ENCODE measurements at places on chromosomes 1 and 21.

DNA sequence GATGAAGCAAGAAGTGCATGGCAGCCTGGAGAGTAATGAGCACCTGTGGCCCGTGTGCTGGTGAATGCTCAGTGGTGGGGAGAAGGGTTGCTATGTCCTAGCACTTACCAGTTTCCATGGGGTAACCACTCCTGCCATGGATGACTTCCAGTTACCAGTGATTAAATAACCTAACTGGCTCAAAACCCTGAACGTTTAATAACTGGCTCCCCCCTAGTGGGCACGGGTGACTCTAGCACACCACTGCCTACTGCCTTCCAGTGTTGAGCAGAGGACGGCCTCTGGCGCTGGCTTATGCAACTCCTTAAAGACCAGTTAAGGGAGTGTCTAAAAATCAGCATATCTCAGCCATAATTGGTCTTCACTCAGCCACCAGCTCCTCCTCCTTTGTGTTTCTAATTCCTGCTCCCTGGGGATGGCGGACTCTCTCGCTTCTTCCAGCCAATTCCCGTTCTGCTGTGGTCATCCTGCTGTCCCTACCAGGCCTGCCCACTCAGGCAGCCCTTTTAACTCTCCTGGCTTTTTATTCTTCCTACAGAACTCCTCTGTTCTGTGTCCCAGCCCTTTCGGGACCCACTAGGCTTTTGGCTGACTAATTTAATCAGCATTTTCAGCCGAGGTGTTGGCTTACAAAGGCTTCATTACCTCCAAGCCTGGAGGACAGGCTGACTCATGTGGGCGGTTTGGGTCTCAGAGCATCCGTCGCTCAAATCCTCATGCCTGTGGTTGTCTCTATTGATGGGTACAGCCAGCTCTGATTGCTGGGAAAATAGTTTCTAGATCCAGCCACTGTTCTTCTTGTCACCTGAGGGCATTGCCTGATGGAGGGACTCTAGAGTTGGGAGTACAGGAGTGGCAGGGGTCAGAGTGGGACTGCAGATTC is 332.4 kb downstream of the CAMTA1 start:
- peak; percentile 5 for DNase-seq

- DNase-seq: no peak
These were observed 1.2 kb downstream of the KCTD3 start for GRCh38 chr1:215568299-215568692.

GRCh38 chr1:178627037-178627436 is 98.0 kb upstream of the RALGPS2 start:
- DNase-seq: no peak

DNA sequence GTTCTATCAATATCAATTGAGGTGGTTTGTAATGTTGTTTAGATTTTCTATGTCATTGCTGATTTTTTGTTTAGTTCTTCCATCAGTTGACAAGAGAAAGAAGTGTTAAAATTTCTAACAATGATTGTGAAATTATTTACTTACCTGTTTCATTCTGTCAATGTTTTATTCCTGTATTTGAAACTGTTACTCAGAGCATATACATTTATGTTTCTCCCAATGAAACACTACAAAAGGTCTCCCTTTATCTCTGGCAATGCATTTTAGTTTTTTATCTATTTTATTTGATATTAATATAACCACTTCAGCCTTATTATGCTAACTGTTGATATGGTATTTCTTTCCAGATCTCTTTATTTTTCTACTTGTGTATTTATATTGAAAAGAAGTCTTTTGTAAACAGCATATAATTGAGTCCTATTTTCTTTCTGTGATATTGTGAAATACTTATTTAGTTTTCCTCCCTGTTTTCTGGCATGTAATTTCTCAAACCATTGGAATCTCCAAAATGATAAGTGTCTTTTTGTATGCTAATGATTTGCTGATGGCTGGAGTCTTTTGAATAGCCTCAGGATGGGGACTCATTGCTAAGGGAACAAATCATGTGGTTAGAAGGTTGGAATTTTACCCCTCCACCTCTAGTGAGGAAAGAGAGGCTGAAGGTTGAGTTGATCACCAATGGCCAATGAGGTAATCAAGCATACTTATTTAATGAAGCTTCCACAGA is 122.0 kb downstream of the ADSS2 start:
- no peak for DNase-seq

DNA sequence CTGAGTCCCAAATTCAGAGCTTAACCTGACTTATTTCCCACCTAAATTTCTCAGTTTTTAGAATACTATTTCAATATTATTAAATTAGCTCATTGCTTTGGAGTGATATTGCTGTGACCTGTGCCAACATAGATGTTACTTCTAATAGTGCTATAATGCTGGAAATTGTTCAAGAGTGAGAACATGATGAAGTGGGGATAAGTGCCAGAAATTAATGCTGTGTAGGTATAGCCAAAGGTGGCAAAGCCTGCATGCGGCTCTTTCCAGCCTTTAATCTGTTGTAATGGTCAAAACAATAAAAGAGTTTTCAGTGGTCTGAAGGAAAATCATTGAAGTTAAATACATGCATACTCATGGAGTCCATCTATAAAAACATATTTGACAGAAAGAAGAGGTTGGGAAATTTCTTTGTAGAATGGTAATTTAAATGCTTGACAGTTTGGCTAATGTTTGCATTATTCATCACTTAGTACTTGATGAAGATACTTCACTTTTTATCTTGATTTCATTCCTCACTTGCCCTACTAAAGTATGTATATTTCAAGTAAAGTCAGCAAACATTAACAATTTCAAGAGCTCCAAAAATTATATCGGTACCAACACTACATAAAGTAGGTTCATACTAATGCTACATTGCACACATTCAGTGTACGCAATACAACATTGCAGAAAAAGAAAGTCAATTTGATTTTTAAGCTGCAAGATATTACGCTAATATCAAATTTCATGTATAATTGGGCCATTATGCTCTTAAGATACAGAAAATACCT is 82.1 kb downstream of the OLFM3 start:
- no peak for DNase-seq

DNA sequence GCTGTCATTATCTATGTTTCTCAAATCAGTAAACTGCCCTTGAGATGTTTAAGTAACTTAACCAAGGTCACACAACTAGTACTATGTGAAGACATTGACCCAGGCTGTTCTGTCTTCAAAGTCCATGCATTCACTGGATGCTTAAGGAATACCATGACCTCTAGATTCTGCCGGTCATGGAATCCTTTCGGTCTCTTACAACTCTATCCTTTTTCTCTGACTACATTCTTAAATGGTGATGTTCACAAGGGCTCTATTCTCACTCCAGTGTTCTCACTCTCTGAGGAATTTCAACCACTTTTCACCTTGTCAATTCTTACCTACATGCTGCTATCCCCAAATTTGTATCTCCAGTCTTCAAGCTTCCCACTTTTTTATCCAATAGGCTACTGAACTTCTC is 15.2 kb downstream of the CRYZ start:
- DNase-seq: no peak

DNA sequence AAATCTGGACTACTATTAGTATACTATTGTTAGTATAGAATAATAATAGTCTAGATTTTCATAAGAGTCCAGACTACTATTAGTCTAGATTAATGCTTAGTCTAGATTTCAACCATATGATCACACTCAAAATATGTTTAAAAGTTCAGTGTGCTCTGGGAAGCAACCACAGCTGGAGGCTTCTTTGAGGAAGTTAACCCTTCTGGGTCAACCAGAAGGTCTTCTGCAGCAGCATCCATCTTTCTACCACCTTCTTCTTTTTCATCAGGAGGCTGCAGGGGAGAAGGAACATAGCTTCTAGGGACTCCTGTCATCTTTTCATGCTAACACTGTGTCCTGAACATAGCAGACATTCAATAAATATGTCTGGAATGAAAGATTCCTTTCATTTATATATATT is 51.2 kb upstream of the DNAJC6 start:
- peak; percentile 11 for DNase-seq

- no peak for DNase-seq
These were observed 24.0 kb upstream of the CLIC6 start for GRCh38 chr21:34644825-34645224.

- DNase-seq: no peak
These were observed 104.1 kb downstream of the CDC42BPA start for GRCh38 chr1:227214207-227214606.

DNA sequence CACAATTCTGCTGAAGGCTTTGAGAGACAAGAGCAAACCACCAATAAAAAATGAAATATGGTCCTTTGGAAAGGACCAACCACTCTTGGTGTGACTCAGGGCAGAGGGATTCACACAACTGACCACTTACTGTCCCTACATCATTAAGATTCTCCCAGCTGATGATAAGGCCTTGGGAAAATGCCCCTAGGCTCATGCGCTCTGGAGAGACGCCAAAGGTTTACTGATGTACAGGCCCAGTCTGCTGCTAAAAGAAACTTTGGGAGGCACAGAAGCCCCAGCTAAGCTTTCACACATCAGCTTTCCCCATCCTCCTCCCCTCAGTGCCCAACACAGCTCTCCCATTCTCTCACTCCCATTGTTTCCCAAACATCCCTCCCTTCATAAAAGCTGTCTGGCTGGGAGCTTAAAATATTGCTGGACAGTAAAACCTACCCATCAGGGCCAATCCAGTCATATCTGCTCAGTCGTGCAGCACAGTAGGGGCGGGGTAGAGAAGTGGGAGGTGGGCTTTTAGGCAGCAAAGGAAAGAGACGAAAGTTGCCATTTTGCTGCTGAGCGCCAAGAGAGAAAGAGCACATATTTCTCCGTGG is at the start of gene GJA8:
Gene GJA8, plus strand, starts transcription at position 543 of the 593 bp plus-strand sequence. CDS start 5,161 bp downstream, outside the sequence.
- DNase-seq: no peak

GRCh38 chr1:66258404-66259105 is 275.4 kb upstream of the SGIP1 start:
- DNase-seq: no peak

DNA sequence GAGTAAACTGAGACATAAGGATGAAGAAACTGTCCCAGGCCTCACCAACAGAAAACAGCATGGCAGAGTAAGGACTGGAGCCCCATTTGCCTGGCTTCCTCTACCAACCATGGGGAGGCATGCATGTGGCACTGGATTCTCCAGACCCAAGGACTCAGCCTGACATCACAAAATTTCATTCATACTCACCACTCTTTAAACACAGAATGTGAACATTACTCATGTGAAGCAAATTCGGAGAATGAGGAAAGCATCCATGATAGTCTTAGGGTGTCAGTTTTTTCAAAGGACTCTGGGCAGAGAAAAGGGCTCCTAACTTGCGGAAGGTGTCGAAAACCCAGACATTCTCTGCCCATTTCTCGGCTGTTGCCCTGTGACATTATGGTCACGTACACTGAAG is 83.9 kb downstream of the PCNX2 start:
- DNase-seq: no peak

GRCh38 chr1:20584890-20585289 is 4.0 kb upstream of the CDA start:
- DNase-seq: peak; percentile 36

- DNase-seq: peak; percentile 99
These were observed 28.0 kb upstream of the H3-3A start for GRCh38 chr1:226034482-226034881.

DNA sequence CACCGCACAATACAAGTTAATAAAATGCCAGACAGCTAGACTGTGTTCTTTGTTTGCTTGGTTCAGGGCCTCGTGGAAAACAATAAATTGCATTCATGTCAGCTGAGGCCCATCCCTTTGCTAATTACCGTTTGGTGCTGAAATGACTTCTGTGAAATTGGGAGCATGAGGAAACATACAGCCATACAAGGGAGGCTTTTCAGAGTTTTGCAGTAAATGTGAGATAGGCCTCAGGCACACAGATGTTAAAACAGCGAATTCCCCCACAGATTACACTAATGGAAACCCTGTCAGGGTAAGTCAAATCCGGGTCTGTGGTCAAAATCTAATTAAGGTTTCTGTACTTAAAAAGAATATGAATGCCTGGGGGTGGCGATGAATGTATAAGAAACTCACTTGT is 173.5 kb upstream of the LMO4 start:
- no peak for DNase-seq

DNA sequence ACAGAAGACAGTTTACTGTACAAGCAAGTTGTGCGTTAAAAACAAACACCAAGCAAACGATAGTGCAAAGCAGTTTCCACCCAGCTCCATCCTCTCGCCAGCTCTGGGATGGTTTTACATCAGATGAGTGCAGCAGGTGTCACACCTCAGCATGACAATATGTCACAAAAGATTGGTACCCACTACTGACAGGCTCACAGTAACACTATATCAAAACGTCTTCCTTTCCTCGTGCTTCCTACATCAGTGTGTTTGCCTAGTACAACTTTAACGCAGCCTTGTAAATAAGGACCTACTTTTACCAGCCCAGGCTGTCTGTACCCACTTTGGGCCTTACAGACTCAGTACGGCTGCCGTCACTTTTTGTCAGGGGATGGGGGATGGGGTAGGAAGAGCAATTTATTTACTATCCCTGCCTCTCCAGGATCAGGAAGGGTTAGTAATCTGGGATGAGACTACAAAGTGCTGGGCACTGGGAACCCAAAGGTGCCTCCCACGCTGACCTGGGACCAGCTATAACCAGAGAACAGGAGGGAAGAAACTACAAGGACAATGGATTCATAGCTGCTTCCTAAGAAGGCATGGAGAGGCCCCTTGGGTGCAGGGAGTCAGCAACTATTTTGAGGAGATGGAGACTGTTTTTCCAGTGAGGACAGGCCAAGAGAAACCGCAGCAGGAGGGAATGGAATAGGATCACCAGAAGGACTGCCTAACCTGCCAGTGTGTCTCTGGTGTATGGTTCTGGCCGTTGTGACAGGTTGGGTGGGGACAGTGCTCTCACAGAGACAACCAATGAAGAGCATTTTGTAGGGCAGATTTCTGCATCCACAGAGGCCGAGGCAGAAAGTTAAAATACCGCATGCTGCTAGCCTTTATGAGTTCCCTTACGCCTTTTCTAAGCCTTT is 30.2 kb downstream of the RUNX3 start:
- no peak for DNase-seq

- no peak for DNase-seq
These were observed 17.6 kb downstream of the INTS3 start for GRCh38 chr1:153745417-153745816.

DNA sequence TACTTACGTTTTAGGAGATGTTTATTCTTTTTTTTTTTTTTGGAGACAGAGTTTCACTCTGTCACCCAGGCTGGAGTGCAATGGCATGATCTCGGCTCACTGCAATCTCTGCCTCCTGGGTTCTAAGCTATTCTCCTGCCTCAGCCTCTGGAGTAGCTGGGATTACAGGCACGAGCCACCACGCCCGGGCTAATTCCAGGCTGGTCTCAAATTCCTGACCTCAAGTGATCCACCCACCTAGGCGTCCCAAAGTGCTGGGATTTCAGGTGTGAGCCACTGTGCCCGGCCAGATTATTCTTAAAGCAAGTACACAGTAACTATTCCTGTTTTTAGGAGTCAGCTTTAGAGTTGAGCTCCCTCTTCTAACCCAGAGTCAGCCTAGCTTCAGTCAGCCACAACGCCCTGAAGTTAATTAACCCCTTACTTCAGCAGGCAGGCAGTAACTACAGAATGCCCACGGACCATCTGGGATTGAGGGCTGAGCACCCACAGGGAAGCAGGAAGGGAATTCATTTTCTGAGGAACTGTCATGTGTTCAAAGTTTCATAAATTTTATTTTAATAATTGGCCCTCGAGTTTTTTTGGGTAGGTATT is 5.3 kb upstream of the ID3 start:
- DNase-seq: no peak

DNA sequence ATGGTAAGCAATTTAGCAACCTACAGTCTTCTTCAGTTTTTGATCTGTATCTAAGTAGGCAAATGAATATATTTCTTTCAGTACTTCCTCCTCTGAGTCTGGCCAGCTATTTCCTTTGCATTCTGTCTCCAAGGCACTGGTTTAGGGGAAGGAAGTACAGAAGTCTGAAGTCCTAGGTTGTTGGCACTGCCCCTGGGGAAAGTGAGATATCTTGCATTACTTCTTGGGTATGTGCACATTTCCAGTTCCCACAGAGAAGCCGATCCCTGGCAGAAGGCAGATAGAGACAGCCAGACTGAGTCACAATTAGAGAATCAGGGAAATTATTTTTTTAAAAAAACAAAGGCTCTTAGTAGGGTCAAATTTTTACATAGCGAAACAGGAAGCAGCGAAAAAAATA is 98.8 kb downstream of the RASAL2 start:
- peak; percentile 89 for DNase-seq
